ENCODE measurements at places on chromosomes 4 and X.

GRCh38 chrX:84047339-84047738 lies 140.7 kb downstream of the RPS6KA6 start:
- DNase-seq = no peak

- DNase-seq = no peak
Measured at GRCh38 chr4:145773581-145774234, 93.8 kb downstream of the C4orf51 start.

GRCh38 chr4:76300012-76300411 lies 6.5 kb upstream of the STBD1 start:
- DNase-seq = no peak

- no peak for DNase-seq
Measured at GRCh38 chr4:77917075-77917474, 54.4 kb downstream of the MRPL1 start.

GRCh38 chrX:123822965-123823364 lies 36.9 kb upstream of the XIAP start:
- no peak for DNase-seq

- DNase-seq = no peak
Measured at GRCh38 chr4:128528793-128529553, 241.4 kb upstream of the PGRMC2 start.

DNA sequence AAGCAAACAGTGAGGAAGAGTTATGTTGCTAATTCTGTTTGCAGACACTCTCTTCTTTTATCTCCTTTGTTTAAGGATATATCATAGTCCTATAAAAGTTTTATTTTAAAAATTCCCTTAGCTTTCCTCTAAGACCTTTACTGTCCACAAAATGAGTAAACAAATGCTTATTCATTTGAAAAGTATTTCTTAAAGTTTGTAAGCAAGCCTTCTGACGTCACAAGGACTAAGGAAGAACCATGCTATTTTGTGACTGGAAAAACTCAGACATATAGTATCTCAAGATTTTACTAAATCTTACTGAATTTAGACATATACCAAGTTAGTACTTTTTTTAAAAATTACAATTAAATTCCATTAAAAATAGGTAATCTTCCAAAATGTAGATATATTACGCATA lies 5.2 kb upstream of the RBMXL3 start:
- DNase-seq = no peak
